ENCODE measurements at places on chromosomes 5 and 9.

GRCh38 chr5:55904152-55904551 is 53.0 kb downstream of the IL31RA start:
- no peak for DNase-seq

DNA sequence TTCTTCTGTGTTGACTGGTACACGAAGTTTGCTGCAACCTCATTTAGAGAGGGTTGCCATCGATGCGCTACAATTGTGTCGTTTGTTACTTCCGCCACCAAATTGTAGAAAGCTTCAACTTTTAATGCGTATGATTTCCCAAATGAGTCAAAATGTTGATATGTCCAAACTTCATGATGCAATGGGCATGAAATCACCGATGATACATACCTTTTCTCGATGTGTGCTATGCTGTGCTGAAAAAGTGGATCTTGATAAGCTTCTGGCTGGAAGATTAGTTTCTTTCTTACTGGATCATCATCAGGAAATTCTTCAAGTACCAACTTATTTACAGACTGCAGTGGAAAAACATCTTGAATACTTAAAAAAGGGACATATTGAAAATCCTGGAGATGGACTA is 65.7 kb downstream of the TMEM38B start:
- no peak for DNase-seq

DNA sequence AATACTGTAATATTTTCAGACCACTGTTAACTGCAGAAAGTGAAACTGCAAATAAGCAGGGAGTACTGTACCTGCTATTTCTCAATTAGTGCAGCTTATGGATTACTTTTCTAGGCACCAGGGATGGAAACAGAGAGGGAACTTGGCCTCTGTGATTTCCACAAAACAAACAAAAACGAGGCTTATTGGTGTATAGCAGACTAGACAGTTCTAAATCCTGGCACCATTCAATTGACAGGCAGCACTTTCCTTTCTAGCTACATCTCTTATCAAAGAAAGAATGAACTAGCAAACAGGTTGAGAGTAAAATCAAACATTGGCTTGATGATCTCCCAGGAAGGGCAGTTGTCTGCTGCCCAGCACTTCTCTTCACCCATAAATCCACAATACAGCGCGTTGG is 16.0 kb upstream of the IL33 start:
- no peak for DNase-seq

GRCh38 chr9:104900871-104901270 is 27.1 kb downstream of the ABCA1 start:
- no peak for DNase-seq

- DNase-seq = no peak
These were observed 375.7 kb upstream of the CCNH start for GRCh38 chr5:87788416-87788815.

DNA sequence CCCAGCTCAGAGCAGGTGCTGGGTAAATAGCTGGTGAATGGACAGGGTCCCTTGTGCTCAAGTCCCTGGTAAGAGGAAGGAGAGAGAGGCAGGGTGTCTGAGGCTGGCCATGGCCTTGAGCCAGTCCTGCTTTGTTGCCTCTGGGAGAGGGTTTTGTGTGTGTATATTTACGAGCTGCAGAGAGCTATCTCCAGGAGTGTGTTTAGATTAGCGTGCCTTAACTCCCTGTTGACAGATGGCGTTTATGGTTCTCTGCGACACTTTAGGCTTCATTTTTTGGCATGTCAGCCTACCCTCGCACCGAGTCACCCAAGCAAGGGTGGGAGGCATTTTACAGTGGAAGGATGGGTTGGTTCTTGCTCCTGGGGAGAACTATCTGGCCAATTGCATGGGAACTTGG is 22.2 kb downstream of the HMCN2 start:
- no peak for DNase-seq

DNA sequence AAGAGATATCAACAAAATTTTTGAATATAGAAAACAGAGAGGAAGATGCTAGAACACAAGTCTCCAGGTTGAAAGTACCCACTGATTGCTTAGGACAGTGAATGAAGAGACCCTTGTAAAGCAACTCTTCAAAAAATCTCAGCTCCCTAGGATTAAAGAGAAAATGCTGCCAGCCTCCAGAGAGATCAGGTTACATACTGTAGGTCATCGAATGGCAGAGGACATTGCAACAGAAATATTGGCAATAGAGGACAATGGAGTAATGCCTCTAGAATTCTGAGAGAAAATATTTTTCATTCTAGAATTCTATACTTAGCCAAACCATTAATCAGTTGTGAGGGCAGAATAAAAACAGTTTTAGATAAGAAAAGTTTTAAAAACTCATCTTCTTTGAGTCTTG is 43.1 kb upstream of the ELL2 start:
- DNase-seq = no peak

GRCh38 chr5:138705007-138705406 is 48.2 kb upstream of the CTNNA1 start:
- DNase-seq = no peak

DNA sequence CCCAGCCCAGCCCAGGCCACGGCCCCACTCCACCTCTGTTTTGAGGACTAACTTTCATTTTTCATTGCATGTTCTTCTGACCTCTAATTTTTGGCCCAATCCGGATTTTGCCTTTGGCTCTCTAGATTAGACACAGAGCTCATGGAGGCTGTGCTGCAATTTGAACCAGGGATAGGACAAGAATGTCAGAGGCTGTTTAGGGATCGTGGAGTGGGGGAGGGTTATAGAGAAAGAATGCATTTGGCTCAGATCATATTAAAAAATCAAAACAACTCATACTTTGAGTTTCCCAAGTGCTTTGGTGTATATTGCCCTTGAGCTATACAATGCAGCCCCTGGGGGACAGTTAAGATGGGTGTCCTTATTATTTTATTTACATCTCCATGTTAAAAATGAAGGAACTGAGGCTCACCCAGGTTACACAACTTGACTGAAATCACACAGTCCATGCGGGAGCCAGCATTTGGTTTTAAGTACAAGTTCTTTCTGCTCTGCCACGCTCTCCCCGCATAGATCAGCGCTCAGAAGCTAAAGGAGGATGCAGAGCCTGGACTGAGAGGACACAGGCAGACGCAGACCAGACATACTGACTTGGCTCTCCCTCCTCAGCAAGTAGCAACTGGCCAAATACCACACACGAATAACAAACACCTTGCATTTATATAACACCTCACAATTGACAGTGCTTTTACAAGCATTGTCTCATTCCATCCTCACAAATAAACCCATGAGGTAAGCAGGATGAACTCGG is 126.4 kb upstream of the RAI14 start:
- DNase-seq = no peak

DNA sequence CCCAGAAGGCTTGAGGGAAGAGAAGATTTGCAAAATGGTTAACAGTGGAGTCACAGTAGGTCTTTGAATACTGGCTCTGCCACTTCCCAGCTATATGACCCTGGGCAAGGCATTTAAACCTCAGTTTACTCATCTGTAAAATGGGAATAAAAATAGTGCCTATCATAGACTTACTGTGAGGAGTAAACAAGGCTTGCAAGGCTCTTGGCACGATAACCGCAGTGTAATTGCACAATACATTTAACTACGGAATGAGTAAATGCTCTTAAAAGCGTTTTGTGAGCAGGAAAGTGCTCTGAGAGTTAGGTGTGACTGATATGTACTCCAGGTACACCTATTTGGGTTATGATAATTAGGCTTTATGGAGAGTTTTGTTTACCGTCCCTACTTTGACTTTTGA is 8.4 kb downstream of the SLC36A3 start:
- DNase-seq = no peak

DNA sequence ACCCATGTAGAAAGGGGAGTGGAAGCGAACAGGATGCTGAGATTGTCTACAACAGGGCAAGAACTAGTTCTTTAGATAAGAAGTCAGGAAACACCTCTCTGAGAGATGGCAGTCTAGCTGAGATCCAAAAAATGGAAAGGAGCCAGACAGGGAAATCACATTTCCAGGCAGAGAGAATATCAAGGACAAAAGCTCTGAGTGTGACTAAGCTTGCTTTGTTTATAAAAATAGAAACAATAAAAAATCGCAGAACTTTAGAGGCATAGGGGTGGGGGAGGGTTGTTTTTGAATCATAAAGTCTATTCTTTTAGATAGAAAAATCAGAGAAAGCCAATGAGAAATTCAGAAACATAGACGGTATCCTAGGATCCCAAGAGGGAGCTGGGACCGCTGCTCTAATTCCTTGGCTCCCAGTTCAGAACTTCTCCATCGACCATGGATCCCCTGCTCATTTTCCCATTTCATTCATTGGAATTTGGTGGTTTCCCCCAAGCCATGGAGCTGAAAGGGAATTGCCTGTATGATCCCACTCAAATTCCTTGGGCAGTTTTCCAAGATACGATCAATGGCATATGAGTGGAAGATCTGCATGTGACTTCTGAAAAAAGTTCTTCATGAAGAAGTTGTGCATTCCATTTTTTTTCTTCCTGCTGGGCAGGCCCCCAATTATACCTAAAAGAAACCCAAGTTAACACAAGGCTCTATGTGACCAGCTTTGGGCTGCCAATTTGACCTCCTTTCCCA is 182.0 kb downstream of the GRIA1 start:
- no peak for DNase-seq

GRCh38 chr9:15725953-15726352 is 173.1 kb downstream of the CCDC171 start:
- no peak for DNase-seq

GRCh38 chr9:136079916-136080246 is 15.2 kb downstream of the NACC2 start:
- no peak for DNase-seq

Data from naive thymus-derived CD4-positive, alpha-beta T cell (primary cell).